SIG-M5 (cell line): ENCODE measurements at places on chromosomes 5 and 9.

- DNase-seq, result no peak
These were observed 1019.5 kb downstream of the NR2F1-AS1 start for GRCh38 chr5:92561411-92561959.

GRCh38 chr5:132979976-132980375, 16.5 kb upstream of the AFF4 start:
- DNase-seq, result no peak

GRCh38 chr5:95899829-95900228, 61.8 kb downstream of the ELL2 start:
- no peak for DNase-seq

DNA sequence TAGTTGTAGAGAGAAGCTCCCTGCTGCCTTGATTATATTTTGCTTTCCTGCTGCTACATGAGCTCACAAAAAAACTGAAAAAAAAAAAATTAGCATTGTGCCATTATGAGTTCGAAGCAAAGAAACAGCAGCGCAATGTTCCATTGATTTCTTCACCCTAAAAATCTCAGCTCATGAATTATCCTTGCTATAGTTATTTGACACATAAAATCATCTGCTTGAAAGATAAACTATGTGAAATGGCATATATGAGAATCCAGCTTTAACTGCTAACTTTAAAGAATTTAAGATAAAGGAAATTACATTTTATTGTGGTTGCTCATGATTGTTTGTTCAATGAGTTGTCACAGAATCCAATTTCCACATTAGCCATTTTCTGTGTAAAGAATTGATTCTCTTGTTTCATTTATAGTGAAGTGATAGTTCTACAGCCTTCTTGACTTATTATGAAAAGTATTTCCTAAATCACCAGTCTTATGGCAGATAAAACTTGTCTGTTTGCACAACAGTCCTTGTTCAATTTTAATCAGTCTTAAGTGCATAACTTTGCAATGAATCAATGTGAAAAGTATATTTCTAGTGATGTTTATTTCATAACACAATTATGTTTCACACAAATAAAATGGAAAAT, 1275.0 kb upstream of the CDH9 start:
- DNase-seq, result no peak

- no peak for DNase-seq
These were observed 586.0 kb downstream of the CCDC171 start for GRCh38 chr9:16138561-16139491.

DNA sequence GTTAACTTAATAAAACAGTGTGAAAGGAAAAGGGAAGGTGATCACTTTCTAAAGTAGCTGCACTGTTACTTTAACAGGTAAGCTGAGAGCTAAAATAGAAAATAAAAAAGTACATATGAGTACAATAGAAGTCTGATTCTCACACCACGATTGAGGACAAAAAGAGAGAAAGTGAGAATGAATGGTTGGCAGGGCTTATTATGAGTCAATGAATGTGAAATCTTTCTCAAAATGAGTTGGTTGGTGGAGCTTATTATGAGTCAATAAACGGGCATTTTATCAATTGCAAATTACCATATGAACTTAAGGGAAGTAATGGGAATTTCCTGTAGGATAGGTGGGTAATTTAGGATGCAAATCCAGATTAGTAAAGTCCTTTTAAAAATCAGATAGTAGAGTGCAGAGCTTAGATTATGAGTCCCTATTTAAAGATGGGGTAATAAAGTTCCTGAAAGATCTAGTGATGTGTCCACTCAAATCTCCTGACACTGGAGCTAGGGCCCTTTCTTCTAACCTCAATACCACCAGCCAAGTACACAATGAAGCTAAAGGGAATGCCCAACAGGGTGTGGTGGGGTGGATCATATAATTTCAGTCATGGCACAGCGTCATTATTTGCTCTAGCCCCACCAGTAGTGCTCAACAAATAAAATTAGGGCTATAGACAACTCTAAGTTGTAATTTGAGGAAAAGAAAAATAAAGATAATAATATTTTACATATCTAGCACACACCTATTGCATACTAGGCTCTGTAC, 21.1 kb upstream of the TLR4 start:
- no peak for DNase-seq

GRCh38 chr9:6905850-6906375, 148.1 kb downstream of the KDM4C start:
- no peak for DNase-seq

DNA sequence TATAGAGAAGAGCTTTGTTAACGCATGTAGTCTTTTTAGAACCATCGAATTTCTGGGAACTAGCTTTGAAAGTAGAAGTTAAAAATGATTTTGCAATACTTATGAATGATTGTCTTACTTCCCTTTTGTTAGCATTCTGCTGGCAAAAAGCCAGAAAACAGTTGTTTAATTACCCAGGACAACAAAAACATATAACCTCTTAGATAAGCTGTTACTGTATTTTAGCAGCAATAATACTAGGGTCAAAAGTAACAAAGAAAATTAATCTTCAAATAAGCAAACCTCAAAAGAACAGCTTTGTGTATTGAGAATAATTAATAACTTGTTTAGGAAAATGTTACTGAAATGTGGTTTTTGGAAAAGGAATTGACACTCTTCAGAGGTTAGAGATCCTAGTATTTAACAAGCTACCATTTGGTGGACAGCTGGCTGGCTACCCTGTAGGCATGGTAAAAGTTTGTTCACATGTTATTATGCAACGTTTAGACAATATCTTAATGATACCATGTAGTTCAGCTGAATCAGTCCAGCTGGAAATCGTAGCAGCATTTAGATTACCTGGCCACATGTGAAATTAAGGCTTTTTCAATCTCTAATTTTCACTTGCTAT, 3.8 kb downstream of the FGF10 start:
- no peak for DNase-seq

- no peak for DNase-seq
These were observed 88.6 kb downstream of the COL5A1 start for GRCh38 chr9:134730011-134730760.

DNA sequence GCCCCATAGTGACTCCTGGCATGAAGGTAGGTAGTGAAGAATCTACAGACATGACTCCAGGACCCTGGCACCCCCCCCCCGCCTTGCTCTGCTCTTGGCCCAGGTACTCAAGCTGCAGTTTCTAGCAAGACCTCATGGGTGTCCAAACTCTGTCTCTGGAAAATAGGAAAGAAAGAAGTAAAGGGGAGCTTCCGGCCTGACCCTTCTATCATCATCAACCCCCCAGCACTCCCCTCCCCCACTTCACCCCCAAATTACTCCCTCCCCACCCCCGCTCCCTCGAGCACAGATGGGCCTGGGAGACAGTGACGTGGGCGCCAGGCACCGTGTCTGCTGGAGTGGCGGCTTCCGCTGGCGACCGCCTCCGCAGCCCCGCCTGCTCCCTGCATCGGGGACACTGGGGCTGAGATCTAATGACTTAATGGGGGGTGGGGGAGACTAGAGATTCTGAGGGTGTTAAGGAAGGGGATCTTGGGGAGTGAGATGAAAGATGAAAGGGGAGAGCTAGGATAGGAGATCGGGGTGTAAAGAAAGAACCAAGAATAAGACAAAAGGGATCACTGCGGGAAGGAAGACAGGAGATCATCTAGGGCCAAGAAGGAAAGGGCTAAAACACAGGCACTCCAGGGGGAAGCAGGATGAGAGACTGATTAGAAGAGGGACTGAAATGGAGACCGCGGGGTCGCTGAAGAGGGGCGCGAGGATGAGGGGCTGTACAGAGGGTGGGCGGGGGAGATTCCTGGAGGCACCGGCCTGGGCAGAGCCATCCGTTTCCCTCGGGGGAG, 1.1 kb upstream of the DNAJB5 start:
- DNase-seq, result no peak

DNA sequence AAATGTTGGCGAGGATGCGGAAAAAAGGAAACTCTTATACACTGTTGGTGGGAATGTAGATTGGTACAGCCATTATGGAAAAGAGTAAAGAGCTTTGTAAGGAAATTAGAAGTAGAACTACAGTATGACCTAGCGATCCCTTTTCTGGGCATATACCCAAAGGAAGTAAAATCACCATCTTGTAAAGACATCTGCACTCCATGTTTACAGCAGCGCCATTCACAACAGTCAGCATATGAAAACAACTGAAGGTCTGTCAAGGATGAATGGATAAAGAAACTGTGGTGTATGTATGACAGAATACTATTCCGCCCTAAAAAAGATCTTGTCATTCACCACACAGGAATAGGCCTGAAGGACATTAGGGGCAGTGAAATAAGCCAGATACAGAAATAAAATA, 27.7 kb upstream of the SLC25A51 start:
- DNase-seq, result no peak

DNA sequence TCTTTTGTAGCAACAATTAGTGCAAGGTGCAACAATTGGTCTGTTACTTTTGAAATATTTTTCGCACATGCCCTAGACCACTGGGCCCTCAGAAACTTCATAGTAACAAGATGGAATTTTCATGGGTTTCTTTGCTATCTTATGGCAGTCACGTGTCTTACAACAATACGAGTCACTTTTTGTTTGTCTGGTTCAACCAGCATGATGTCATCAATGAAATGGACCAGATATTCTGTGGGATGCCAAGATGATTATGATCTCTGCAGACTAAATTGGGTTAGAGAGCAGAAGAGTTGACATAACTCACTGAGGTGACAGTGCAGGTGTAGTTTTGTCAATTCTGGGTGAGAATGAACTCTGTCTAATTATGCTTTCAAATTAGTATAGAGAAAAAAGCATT, 239.6 kb upstream of the RIOK2 start:
- no peak for DNase-seq

DNA sequence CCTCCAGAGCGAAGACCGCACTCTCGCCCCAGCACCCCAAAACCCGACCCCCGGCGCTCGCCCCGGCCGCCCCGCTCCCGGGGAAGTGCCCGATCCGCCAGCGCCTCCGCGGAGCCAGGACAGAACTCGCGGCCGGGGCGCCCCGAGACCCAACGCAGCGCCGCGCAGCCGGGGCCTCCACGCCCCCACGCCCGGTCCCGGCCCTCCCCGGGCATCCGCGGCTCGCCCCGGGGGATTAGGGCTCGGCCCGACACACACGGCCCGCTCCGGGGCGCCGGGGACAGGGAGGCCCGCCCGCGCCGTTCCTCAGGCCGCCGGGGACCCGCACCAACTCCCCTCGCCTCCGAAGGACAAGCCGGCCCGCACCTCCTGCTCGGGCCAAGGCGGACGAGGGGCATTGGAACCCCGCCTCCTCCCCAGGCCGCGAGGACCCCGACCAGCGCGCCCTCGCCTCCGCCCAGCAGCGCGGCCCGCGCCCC, 544 bp downstream of the FNBP1 start:
- no peak for DNase-seq

DNA sequence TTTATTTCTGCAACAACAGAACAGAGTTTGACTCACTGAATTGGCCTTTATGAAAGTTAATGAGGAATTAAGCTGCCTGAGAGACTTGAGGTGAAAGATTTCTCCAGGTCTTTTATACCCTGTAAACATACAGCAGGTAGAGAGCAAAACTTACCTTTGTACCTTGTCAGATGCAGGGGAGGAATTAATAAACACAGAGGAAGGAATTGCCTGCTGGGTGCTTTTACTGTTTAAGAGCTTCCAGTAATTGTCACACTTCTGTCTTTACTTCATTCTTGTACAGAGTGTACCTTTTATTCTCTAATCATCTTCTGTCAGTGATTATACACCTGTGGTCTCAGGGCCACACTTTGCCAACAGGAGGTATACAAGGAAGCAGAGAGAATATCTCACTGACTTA, 94.0 kb upstream of the GRIN3A start:
- DNase-seq, result no peak

GRCh38 chr9:133135146-133135745, 14.2 kb upstream of the RALGDS start:
- DNase-seq, result no peak
